Aorta (tissue), 5 donors: ENCODE measurements at places on chromosomes 12 and 14. TPM values are rescaled to one million over a fixed set of nuclear protein-coding genes. Genes with fewer than 3 reads are reported as not detected.

DNA sequence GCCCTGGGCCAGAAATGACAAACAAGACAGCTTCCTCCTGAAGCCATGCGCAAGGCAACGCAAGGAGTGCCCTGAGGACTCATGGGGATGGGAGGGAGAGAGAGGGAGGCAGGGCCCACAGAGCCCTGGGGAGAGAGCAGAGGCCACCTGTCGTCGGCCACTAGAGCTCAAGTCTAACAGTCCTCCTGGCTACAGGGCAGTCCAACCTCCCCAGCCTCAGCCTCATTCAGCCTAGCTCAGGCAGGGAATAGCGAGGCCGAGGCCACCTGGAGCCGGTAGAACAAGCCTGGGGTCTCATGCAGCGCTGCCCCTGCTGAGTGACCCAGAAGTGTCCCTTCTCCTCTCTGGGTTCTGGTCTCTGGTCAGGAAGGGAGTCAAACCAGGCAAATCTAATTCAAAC lies 69.5 kb downstream of the BCL11B start:
- DNase-seq, result no peak
- H3K27ac ChIP-seq, result no peak overlapping the region
- H3K4me3 ChIP-seq, result no peak overlapping the region
- H3K27me3 ChIP-seq, result no peaks in the 10 kb centered on the region
- H3K4me1 ChIP-seq, result no peaks in the 10 kb centered on the region

DNA sequence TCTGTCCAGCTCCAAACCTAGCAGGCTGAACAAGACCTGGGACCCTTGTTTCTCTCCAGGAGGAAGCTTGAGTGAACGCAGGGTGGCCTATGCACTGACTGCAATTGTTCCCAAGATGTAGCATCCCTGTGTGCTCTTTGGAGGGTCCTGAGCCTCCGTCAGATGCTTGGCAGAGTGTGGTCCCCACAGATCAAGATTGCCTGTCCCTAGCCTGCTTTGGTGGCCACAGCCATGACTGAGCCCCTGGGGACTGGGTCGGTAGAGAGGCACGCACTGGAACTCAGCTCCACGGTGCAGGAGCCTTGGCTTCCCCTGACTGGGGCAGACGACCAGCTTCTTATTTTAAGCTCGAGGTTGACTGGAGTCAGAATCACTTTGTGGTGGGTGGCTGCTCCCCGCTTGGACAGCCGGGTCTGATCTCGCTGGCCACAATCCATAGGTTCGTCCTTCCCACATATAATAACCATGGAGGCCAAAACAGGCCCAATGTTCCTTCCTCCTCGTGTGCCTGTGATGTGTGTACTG lies 97.8 kb downstream of the LGMN start:
- DNase-seq, result no peak
- peak overlapping the region; percentile 68 for H3K27ac ChIP-seq
- no peaks in the 10 kb centered on the region for H3K27me3 ChIP-seq
- H3K4me1 ChIP-seq, result no peaks in the 10 kb centered on the region
- H3K36me3 ChIP-seq, result no peaks in the 10 kb centered on the region

The CD27 gene
- total RNA-seq, result 1.2 TPM

DNA sequence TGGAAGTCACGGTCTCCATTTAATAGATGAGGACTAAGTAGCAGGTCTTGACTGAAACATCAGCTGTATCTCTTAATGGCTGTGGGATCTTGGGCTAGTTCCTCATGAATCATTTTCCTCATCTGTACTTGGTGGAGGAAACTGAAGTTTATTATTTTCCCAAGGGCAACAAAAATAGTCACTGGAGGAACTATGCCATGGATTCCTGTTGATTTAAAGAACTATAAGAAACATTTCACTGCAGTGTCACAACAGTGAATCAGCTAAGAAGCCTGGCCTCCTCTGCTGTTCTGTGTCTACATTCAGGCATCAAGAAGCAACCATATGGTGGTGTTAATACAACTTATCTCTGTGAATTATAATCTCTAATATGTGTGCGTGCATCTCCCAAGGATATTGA lies 200.5 kb downstream of the STXBP6 start:
- no peak overlapping the region for H3K4me3 ChIP-seq
- DNase-seq, result no peak
- no peaks in the 10 kb centered on the region for H3K27me3 ChIP-seq
- no peak overlapping the region for H3K27ac ChIP-seq
- H3K36me3 ChIP-seq, result no peaks in the 10 kb centered on the region

- H3K27me3 ChIP-seq, result no peaks in the 10 kb centered on the region
- no peaks in the 10 kb centered on the region for H3K36me3 ChIP-seq
These were observed 1185.9 kb upstream of the TMEM132C start for GRCh38 chr12:127081058-127081457.

The CSRP2 gene
- 163 TPM for total RNA-seq
